Cardiac fibroblast (primary cell): ENCODE measurements at places on chromosomes 5 and 9.

GRCh38 chr5:133470841-133471240 is 141.5 kb downstream of the FSTL4 start:
- no peak for DNase-seq

- DNase-seq: no peak
Measured at GRCh38 chr5:10912435-10912834, 151.4 kb upstream of the DAP start.

DNA sequence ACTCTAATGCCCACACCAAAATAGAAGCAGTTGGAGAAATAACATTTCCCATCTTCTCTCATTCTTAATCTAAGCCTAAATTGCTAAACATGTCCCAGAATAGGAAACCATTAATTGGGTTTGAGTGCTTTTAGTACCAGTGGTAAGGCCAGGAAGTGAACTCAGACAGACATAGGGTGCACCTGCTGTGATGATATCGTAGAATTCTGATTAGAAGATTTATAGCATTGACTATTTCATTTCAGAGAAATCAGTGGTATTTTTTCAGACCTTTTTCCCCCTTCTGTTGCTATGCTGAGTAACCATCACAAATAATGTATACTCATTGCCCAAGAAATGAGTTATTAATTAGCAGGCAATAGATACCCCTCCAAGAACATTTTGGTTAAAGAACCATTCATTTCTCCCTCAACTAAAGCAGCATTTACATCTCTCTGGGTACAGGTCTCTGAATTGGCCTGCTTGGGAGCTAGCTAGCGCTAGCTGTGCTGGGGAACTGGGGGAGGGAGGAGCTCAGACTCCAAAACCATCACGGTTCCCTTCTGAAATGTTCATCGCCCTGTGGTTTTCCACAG is 7.3 kb downstream of the GLRX start:
- DNase-seq: no peak

DNA sequence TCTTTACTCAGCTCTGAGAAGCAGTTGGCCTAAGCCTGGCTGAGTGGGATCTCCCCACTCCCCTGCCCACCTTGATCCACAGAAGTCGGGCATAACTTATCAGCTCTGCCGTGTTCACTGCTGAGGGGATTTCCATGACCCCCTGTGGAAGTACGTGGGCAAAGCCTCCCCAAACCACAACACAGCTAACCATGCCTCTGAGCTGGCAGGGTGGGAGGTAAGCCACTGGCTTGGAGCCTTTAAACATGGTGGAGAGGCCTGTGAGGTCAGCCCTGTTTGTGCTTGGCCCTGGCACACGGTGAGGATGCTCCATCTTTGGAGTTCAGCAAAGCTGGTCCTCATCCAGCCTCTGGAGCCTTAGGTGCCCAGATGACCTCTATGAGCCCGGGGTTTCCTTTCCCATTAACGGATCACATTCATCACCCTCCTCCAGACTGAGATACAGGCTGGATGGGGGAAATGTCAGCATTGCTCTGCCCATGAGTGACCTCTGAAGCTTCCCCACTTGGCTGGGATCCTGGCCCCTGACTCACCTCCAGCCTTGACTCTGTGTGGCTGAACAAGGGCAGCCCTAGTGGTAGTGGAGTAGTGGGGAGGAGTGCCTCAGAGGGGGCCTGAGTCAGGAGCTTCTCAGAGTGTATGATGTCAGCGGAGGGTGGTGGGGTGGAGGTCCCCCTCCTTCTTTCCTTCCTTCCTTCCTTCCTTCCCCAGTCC is 6.2 kb downstream of the PDLIM4 start:
- peak; percentile 77 for DNase-seq

- peak; percentile 42 for DNase-seq
Measured at GRCh38 chr5:64939772-64940510, 171.2 kb downstream of the CWC27 start.

DNA sequence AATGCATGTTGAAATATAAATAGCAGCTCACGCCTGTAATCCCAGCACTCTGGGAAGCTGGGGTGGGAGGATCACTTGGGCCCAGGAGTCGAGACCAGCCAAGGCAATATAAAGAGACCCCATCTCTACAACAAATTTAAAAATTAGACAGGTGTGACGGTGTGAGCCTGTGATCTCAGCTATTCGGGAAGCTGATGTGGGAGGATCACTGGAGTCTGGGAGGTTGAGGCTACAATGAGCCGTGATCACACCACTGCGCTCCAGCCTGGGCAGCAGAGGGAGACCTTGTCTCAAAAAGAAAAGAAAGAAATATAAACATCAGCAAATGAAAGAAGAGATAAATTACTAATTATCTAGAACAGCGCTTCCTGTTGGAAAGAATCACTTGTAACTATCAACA is 105.0 kb downstream of the MAPKAP1 start:
- no peak for DNase-seq

- no peak for DNase-seq
Measured at GRCh38 chr9:127485995-127486394, 34.7 kb downstream of the LRSAM1 start.

GRCh38 chr5:132024789-132025402 is 13.4 kb upstream of the ACSL6 start:
- no peak for DNase-seq

GRCh38 chr5:13580058-13580457 is 364.4 kb downstream of the DNAH5 start:
- no peak for DNase-seq

DNA sequence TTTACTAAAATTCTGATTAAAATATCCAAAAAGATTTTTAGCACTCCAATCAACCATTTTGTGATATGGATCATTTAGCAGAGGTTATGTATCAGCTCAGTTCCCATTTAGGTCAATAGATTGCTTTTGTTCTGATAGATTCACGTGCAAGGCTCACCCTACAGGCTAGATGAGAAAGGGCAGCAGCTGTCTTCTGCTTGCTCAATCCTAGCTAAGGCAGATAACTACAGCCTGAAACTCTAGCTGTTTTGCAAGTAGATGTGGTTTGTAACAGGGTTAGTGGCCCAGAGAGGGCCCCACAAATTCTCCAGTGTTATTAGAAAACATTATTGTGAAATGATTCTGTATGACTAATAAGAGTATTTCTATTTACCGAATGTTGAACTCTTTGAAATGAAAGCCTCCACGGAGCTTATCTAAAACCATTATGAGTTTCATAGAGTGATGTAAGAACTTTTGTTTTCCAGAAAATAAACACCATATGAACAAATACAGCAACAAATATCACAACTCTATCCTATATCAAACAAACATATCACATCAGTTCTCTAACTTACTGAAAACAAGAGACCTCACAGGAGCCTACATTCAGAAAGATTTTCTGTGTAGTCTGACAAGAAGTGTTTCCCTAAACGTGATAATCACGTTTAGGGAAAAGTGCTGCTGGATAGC is 841.9 kb upstream of the ACO1 start:
- DNase-seq: peak; percentile 90

- no peak for DNase-seq
Measured at GRCh38 chr9:28032268-28032590, 458.9 kb upstream of the C9orf72 start.

DNA sequence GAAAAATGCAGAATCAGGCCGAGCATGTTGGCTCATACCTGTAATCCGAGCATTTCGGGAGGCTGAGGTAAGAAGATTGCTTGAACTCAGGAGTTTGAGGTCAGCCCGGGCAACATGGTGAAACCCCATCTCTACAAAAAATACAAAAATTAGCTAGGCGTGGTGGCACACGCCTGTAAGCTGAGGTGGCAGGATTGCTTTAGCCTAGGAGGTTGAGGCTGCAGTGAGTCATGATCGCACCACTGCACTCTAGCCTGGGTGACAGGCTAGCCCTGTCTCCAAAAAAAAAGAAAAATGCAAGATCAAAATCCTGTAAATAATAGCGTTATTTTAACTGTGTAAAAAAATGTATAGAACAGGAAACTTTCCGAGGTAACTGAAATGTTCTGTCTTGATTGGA is 39.4 kb downstream of the RNF44 start:
- no peak for DNase-seq

GRCh38 chr5:124868676-124869075 is 122.2 kb upstream of the ZNF608 start:
- no peak for DNase-seq

DNA sequence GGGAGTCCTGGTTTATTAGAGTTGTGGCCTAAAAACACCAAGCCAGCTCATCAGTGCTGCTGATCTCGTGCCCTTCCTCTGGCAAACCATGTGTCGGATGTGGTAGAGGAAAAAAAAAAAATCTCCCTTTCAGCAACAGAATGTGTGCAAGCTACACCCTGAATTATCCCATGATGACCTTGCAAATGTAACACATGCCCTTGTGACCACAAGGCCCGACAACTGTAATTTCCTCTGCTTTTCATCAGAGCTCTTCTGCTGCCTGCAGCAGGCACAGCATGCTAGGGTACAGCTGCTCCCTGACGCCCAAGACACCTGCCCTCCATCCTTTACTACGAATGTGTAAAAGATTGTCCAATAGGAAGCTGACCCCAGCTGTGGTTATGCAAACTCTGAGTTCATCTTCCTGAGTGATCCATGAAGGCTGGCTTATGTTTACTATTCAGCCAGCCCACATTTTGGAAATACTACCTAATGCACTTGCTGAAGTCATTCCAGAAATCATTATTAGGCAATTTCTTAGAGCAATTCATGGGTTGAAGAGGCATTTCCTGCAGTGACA is 14.6 kb upstream of the BNC2 start:
- DNase-seq: peak; percentile 84

- no peak for DNase-seq
Measured at GRCh38 chr5:141874262-141874964, 3.8 kb downstream of the PCDH1 start.

- no peak for DNase-seq
Measured at GRCh38 chr9:90821697-90822096, 20.1 kb downstream of the SYK start.

DNA sequence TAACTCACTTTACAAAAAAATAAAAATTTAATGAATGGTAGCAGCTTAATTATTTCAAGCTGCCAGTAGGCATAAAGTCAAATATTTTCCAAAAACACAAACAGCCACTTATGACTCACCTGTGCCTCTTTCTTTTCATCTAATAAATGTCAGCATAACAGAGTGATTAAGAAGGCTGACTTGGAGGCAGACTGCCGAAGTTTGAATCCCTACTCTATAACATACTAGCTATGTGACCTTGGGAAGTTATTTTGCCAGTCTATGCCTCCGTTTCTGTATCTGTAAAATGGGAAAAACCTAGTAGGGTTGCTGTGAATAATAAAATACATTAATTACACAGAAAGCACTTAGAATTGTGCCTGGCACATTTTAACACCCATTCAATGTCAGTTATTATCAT is 33.8 kb downstream of the FANCC start:
- no peak for DNase-seq

GRCh38 chr5:173920024-173920753 is 32.0 kb downstream of the CPEB4 start:
- DNase-seq: no peak

DNA sequence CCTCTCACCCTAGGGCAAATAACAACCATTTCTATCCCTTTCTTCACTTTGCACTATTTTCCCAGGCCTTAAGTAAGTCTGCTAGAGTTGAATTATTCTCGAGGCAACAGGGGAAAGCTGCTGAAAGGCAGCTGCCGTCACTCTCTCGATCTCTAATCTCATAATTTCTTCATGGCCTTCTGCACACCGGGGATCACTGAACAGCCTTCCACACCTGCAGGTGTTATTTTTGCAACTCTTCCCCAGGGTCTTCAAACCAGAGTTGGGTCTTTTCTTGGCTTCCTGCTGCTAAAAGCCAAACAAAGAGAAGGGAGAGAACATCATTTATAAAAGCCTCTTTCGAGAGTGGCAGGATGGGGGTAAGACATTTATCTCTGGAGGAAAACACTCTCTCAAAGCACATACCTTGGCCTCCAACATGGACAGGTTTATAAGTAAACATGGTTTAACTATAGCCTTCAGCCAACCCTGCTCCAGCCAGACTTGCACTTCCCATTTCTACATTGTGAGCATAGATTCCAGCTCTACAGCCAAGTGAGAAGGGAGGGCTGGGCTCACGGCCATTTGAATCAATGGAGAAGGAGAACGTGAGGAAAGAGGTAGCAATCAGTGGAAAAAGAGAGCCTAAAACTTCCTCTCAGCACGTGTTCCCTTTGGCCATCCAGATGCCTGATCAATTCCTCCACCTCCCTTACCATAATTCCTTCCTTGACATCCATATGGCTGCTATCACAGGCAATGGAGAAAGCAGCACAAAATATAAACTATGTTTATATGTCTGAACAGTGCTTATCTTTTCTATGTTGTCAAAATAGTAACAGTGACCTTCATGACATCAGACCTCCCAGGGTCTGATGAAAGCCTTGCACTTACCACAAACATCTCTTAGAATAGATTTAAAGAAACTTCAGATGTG is 464.9 kb downstream of the TLE1 start:
- no peak for DNase-seq

DNA sequence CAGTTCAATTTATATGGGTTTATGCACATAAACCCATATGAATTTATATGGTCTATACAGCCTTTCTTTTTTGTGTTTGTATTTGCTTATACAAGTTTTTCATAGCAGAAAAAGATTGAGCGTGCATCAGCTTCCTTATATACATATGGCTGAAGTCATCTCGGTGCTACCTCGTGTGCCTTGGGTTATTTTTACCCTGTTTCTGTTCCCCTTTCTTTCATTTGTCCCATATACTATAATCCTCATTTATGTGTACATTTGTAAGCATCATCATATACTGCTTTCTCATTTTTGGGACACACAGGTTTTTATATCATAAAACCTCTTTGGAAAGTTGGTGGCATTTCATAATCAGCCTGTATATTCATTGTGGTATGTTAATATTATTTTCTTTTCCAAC is 107.8 kb upstream of the ADAMTSL1 start:
- DNase-seq: no peak

GRCh38 chr5:160694896-160695295 is 157.1 kb downstream of the ATP10B start:
- DNase-seq: no peak

DNA sequence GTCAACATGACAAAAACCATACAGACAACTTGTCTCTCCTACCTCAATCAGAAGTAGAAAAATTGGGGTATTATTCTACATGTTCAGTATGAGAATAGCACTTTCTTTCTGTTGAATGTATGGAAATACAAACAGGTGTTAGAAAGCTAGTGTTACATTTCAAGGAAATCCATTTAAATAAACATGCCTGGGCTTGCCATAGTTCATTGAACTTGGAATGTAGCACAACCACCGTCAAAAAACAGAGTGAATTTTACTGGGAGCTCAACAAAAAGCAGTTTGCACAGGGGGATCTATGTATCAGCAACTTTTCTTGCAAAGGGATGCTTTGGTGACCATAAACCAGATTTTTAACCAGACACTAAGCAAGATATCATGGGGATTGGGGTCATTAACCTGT is 307.9 kb upstream of the SMARCA2 start:
- DNase-seq: no peak
